ENCODE measurements at places on chromosomes 1 and 21.

- H3K4me3 ChIP-seq = no peak overlapping the region
- no peaks in the 10 kb centered on the region for H3K36me3 ChIP-seq
- H3K27ac ChIP-seq = no peak overlapping the region
- DNase-seq = no peak
- no peaks in the 10 kb centered on the region for H3K27me3 ChIP-seq
These were observed 30.4 kb downstream of the VAV3 start for GRCh38 chr1:107934578-107934977.

DNA sequence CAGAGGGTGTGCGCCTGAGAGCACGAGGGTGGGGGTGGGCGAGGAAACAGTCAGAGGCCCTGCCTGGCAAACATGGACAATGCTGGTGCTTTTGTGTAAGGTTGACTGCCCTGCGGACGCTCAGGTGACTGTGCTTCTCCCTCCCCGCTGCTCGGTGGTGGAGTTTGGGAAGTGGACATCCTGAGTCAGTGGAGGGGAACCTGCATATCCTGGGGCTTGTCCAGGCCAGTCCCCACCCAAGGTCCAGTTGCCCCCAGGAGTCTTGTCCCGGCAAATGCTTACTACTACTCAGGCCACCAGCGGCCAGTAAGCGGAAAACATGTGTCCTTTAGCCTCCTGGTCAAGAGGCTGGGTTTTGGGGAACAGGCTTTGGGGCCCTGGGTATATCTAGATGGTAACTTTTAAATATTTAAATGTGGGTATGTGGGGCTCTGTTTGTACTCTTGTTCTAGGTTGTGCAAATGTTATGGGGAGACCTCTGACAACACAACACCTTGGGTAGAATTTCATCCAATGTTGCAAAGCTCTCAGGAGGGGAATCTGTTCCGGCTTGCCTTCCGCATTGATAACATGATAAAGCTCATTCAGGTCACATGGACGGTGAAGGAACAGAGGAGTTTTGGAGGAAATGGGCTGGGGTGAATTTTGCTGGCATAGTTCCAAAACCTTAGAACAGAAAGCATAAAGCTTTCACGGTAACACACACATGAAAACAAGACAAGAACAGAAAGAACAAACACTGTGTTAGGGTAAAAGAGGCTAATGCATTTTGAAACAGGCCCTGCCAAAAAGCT, 364.9 kb downstream of the PRDM2 start:
- no peaks in the 10 kb centered on the region for H3K4me1 ChIP-seq
- H3K27ac ChIP-seq = no peak overlapping the region
- H3K27me3 ChIP-seq = no peaks in the 10 kb centered on the region
- no peak overlapping the region for H3K4me3 ChIP-seq
- H3K36me3 ChIP-seq = no peaks in the 10 kb centered on the region

- no peak for DNase-seq
- no peaks in the 10 kb centered on the region for H3K27me3 ChIP-seq
- no peaks in the 10 kb centered on the region for H3K36me3 ChIP-seq
- H3K4me3 ChIP-seq = no peak overlapping the region
These were observed 40.5 kb upstream of the KRTAP19-8 start for GRCh38 chr21:31078796-31079195.

GRCh38 chr1:171653796-171654195, 1.3 kb upstream of the MYOC start:
- no peaks in the 10 kb centered on the region for H3K27me3 ChIP-seq
- no peak overlapping the region for H3K4me3 ChIP-seq
- peak overlapping the region; percentile 89 for H3K27ac ChIP-seq
- H3K4me1 ChIP-seq = peaks cover 32% of the 10 kb centered on the region

DNA sequence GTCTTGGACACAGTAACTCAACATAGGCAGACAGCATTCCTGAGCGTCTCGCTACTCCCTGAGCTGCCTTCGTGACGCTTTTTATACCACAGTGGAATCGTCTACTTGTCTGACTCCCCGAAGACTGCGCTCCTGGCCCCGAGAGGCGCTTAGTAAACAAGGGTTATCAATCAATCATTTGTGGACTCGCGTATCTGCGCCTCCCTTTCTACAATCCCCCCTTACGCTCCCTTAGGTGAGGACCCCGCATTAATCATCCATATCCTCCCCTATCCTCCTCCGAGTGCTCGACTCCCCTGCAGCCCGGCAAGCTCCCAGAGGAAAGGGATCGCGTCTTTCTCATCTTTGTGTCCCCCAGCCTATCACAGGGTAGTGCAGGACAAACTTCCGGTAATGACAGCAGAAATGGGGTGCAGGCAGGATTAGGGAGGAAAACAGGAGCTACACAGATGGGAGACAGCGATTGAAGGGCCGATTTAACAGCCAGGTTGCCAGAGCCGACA, 522 bp downstream of the TMEM59 start:
- H3K36me3 ChIP-seq = no peaks in the 10 kb centered on the region
- peak; percentile 88 for DNase-seq
- peak overlapping the region; percentile 100 for H3K4me3 ChIP-seq
